Tongue (tissue), 3 donors: ENCODE measurements at places on chromosomes 7 and 10.
A peak's percentile ranks its signal among the peaks of the same experiment; 100 is the strongest.

DNA sequence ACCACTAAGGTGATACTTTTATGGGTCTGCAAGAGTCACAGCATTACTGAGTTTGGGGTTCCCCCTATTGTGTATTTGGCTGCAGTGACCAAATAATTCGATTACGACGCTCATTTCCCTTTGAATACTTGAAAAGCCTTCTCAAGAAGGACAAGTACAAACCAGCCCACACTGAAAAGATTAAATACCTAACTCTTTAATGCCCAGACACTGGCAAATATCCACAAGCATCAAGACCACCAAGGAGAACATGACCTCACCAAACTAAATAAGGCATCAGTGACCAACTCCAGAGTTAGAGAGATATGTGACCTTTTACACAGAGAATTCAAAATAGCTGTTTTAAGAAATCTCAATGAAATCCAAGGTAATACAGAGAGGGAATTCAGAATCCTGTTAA lies 31.8 kb upstream of the SFTPD start:
- DNase-seq = no peak

GRCh38 chr10:57338823-57339558 lies 928.7 kb downstream of the IPMK start:
- DNase-seq = peak; percentile 44

GRCh38 chr7:23918286-23918685 lies 208.3 kb downstream of the STK31 start:
- peak; percentile 55 for DNase-seq

GRCh38 chr7:112550468-112551060 lies 69.8 kb downstream of the LSMEM1 start:
- peak; percentile 63 for DNase-seq

GRCh38 chr10:45532480-45532879 lies 140.1 kb downstream of the ZFAND4 start:
- no peak for DNase-seq

DNA sequence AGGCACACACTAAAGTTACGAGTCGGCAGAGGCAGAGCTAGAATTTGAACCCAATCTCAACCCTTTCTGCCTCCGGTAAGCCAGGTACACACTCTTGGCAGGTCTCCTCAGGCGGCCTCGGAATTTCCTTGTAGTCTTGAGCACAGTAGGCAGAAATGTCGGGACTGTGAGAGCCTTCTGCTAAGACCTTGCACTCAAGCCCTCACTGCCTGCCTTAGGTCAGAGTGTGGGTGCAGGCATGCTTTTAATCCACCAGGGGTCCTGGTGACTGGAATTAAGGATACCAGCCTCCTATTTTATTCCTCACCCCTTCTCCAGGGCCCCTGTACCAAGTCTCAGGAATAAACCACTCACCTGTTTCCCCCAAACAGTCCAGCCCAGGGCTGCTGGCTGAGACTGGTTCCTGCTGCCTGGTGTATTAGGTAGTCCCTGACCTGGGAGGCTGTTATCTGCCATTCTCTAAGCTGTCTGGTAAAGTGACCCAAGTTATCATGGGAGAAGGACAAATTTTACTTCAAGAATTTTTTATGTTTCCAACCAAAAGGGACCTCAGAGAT lies 855 bp downstream of the ATP6V1F start:
- DNase-seq = peak; percentile 62

DNA sequence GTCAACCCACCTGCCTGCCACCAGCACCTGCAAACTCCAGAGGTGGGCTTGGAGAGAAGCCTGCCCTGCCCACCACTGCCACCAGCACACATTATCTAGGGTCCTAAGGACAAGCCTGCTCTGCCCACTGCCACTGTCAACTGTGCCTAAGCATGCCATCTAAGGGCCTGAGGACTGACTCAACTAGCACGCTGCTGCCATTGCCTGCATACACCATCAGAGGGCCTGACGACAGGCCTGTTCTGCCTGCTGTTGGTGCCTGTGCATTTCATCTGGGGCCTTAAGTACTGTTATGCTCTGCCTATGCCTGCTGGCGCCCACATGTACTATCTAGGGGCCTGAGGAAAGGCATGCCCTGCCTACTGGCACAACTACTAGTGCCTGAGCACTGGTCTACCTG lies 27.0 kb upstream of the LRRD1 start:
- no peak for DNase-seq

DNA sequence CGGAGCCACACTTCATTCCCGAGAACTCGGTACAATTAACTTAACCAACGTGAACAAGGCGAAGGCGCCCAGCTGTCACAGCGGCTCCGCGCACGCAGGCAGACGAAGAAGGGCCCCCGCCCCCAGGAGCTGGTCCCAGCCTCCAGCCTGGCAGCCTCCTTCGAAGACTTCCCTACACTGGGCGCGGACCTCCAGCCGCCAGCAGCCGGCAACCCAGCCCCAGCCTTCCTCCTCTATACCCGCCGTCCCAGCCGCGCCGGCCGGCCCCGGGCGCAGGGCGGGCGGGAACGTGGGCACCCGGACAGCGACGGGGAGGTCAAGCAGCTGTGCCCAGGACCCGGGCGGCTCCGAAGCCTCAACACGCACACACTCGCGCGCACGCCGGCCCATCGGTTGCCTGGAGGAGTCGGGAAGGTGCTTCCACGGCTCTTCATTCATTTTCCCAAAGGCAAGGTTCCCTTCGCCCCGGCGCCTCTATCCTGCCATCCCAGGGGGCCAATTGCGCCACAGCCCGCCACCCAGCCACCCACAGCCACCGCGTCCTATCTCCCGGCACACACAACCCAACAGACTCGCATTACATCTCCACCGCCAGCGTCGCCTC lies 1.6 kb downstream of the CHST15 start:
- peak; percentile 69 for DNase-seq

DNA sequence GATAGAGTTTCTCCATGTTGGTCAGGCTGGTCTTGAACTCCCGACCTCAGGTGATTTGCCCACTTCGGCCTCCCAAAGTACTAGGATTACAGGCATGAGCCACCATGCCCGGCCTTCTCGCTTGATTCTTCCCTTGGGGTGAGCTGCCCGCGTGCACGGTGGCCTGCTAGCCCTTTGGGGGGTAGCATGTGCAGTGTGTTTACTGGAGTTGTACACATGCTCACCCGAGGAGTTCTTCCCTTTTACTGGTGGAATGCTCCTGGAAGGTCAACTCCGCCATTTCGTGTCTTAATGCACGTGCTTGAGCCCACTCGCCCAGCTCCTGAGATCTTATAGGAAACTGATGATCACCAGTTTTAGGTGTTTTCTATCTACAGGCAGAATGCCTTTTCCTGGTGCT lies 17.0 kb upstream of the ADAMTS14 start:
- no peak for DNase-seq
